ENCODE measurements at places on chromosomes 16 and 17.

GRCh38 chr17:1227365-1227764, 42.9 kb upstream of the BHLHA9 start:
- H3K27me3 ChIP-seq = peaks cover 58% of the 10 kb centered on the region
- no peak overlapping the region for H3K27ac ChIP-seq
- H3K36me3 ChIP-seq = no peaks in the 10 kb centered on the region
- peaks cover 37% of the 10 kb centered on the region for H3K4me1 ChIP-seq
- no peak for DNase-seq
- H3K4me3 ChIP-seq = peak overlapping the region; percentile 69

GRCh38 chr16:75222271-75222783, 3.5 kb downstream of the CTRB1 start:
- DNase-seq = no peak
- no peak overlapping the region for H3K4me3 ChIP-seq
- H3K4me1 ChIP-seq = peaks cover 16% of the 10 kb centered on the region
- no peaks in the 10 kb centered on the region for H3K36me3 ChIP-seq
- peaks cover 10% of the 10 kb centered on the region for H3K27me3 ChIP-seq
- H3K27ac ChIP-seq = no peak overlapping the region

- H3K4me1 ChIP-seq = peaks cover 61% of the 10 kb centered on the region
- no peaks in the 10 kb centered on the region for H3K36me3 ChIP-seq
Measured at GRCh38 chr17:51120357-51120738, 320 bp downstream of the SPAG9 start.

- H3K27ac ChIP-seq = no peak overlapping the region
- no peak overlapping the region for H3K4me3 ChIP-seq
- DNase-seq = peak; percentile 26
- no peaks in the 10 kb centered on the region for H3K36me3 ChIP-seq
Measured at GRCh38 chr17:29376667-29377270, 13.4 kb upstream of the TAOK1 start.

- peaks cover 36% of the 10 kb centered on the region for H3K4me1 ChIP-seq
- H3K36me3 ChIP-seq = no peaks in the 10 kb centered on the region
- peaks cover 18% of the 10 kb centered on the region for H3K27me3 ChIP-seq
- H3K27ac ChIP-seq = peak overlapping the region; percentile 79
- H3K4me3 ChIP-seq = no peak overlapping the region
Measured at GRCh38 chr16:84600343-84601229, 17.3 kb downstream of the COTL1 start.

GRCh38 chr17:81385320-81386111, 9.7 kb upstream of the BAHCC1 start:
- no peaks in the 10 kb centered on the region for H3K27me3 ChIP-seq
- DNase-seq = no peak
- H3K27ac ChIP-seq = peak overlapping the region; percentile 97
- H3K4me3 ChIP-seq = peak overlapping the region; percentile 79
- no peaks in the 10 kb centered on the region for H3K36me3 ChIP-seq
- H3K4me1 ChIP-seq = peaks cover 50% of the 10 kb centered on the region
